ENCODE measurements at places on chromosomes 6 and 20. TPM values are rescaled to one million over a fixed set of nuclear protein-coding genes. Genes with fewer than 3 reads are reported as not detected.

Gene ZFP57
- total RNA-seq: 0.12 TPM

Gene RWDD1
- 35.1 TPM for total RNA-seq

Gene SLC24A3
- 19.9 TPM for total RNA-seq

Gene ACSS1
- 70.8 TPM for total RNA-seq

Gene HS3ST5
- 0.26 TPM for total RNA-seq

Gene RSPO3
- 3.4 TPM for total RNA-seq

Gene ZKSCAN8
- 16.5 TPM for total RNA-seq

Gene LY6G5B
- total RNA-seq: 8.1 TPM

Gene ADGRG6
- 13.9 TPM for total RNA-seq

- DNase-seq: no peak
Observed at GRCh38 chr20:53513168-53513488, 80.5 kb downstream of the ZNF217 start.

DNA sequence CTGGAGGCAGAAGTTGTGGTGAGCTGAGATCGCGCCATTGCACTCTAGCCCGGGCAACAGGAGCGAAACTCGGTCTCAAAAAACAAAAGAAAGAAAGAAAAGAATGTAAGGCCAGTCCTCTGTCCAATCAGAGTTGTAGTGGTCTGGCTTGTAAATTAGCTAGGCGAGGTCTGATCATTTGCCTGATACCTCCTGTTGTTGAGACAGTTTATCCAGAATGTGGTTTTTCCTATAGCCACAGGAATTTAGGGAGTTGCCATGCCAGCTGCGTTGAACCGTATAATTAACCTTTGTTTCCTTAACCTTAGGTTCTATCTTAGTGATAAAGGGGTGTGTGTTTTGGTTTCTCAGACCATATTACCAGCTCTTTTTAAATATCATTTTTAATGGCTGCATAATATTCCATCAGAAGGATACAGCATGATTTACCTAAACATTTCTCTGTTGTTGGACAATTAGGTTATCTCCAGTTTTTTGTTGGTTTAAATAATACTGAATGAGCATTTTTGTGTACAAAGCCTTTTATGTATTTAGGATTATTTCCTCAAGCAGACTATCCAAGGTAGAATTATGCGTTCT is 11.7 kb upstream of the PPARD start:
- no peak for DNase-seq

DNA sequence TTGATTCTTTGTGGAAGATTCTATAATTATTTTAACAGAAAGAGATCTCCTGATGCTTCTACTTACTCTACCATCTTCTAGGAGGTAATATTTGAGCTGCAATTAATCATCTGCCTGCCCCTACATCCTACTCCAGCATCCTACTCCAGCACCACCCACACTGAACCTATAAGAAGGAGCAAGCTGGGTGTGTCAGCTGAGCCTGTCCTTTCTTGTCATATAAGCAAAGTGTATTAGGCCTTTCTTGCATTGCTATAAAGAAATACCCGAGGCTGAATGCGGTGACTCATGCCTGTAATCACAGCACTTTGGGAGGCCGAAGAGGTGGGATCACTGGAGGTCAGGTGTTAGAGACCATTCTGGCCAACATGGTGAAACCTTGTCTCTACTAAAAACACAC is 84.2 kb upstream of the ARG1 start:
- DNase-seq: no peak

- no peak for DNase-seq
Observed at GRCh38 chr6:540490-540889, 116.4 kb downstream of the HUS1B start.

GRCh38 chr6:141744971-141745370 is 387.8 kb upstream of the GJE1 start:
- no peak for DNase-seq

GRCh38 chr6:116087437-116088027 is 13.1 kb upstream of the NT5DC1 start:
- DNase-seq: no peak

DNA sequence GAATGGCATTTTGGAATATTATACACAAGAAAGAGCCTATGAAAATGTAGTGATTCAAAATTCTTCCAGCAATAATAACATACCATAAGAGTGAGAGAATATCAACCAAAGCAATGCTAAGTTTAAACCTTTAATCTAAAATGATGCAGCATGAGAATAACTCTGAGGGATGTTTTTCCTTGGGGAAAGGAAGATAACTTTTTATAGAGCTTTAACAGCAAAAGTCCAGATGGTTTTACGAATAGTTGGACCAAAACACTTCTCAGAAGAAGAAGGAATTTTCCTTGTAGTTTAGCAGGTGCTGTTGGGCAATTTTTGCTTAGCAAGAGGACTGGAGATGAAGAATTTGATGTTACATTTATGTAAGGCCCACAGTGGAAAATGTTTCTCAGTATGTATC is 1503.2 kb downstream of the HACE1 start:
- DNase-seq: no peak

DNA sequence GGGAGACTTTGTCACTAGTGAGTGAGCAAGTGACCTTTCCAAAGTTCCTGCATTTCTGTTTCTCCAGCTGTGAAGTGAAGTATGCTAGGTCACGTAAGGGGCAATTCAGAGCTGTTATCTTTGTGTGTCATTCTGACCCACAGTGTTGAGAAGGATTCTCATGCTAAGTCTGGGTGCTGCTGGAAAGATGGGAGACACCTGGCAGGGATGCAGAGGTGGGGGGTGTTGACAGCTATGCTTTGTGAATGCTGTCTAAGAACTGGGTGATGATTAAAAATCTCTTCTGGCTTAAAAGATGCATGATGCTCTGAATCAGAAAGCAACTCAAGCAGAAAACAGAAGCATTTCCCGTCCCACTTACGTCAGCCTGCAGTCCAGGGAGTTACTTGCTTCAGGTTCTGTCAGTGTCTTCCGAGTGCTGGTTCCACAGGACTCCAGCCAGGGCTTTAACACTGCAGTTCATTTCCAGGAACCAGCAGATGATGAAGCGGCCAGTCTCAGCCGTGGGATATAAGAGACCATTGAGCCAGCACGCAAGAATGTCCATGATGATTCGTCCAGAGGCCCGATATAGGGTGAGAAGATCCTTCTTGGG is 30.9 kb upstream of the ASXL1 start:
- DNase-seq: no peak

- DNase-seq: no peak
Observed at GRCh38 chr6:137970368-137970767, 103.3 kb downstream of the TNFAIP3 start.

DNA sequence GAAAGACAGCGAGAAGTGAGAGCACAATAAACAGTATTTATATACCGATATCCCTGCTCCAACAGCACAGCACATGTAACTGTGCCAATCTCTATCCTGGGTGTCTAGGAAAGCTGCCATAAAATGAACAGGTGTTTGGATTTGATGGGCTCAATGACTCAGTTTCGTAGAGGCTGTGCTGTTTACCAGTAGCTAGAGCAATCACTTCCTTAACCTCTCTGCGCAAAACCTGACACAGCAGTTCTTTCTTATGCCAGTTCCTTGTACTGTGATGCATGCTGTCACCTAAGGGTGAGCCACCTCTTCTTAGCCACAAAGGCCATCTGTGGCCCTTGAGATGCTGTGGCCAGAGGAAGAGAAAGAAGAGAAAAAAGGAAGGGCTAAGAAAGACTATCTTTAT is 59.3 kb downstream of the SHPRH start:
- no peak for DNase-seq

DNA sequence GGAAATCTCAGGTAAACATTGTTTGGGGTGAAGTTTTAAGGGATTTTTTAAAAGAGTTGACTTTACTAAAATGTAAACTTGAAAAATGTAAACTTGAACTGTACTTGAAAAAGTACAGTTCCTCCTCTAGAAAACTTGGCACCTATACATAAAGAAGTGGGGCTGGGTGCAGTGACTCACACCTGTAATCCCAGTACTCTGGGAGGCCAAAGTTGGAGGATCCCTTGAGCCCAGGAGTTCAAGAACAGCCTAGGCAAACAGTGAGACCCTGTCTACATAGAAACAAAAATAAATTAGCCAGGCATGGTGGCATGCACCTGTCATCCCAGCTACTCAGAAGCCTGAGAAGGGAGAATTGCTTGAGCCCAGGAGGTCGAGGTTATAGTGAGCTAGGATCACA is 7.2 kb downstream of the BTBD9 start:
- no peak for DNase-seq

GRCh38 chr6:163328411-163328810 is 86.1 kb upstream of the QKI start:
- DNase-seq: no peak

DNA sequence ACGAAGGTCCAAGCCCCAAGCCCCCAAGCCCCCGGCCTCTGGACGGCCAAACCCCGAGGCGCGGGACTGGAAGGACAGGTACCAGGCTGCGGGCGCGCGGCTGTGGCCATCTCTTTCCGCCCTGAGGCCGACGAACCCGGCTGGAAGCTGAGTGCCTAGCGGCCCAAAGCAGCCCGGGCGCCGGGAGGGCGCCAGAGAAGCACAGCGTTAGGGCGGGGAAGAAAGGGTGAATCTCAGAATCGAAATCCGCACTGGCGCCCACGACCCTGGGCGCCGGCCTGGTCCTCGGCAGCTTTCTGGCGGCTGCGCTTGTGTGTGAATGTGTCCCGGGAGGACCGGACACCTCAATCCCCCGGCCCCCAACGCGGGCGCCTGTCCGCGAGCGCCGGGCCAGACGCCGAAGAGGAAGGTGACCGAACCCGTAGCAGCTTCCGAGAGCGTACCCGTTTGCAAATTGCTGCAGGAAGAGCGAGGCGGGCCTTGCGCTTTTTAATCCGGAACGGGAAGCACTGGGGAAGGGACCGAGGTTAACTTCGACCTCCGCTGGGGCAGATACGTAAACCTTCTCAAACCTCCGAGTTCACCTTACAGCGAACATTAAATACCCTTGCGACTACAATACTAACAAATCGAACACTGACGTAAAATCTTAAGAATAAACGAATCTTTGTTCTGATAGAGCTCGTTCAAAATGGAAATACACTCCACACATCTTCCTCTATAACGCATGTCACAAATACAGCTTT is 2.9 kb downstream of the NRN1 start:
- no peak for DNase-seq

DNA sequence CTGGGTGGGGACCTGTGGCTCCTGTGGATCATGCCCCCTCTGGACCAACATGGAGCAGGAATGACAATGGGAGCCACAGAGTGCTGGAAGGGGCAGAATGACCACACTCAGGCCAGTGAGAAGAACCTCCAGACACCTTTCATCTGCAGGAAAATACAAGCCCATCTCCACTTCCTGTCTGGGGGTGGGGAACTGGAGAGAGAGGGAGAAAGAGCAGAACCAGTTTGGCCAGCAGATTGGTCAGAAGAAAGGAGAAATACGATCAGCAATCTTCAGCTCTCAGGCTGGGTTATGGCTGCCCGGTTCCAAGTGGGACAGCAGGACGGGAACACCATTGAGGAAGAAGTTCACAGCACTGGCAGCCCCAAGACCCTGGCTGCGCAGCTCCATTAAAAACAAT is 37.0 kb downstream of the BMP7 start:
- DNase-seq: no peak

- DNase-seq: no peak
Observed at GRCh38 chr20:483815-484644, 21.7 kb upstream of the TBC1D20 start.

DNA sequence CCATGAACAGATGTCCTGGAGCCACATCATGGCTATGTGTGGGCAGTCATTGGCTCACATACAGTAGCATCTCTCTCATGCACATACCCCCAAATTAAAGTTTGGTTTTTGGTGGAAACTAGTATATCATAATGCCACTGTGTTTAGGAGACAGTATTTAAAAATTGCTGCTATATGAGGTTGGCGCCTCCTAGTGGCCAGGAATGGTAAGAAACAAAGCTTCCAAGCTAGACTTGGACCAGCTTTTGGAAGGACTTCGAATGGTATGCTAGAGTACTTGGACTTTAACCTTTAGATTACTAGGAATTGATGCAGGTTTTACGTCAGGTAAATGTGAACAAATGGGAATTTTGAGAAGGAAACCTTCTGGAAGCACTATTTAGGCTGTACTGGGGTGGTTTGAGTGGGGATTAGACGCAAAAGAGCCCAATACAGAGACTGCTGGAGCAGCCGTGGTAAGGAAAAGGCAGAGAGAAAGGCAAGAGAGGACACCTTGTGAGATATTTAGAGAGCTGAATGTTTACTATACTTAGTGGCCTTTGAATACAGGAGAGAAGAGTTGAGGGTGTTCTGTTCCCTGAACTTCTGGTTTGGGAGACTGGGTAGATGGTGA is 23.8 kb downstream of the PRSS35 start:
- peak; percentile 37 for DNase-seq

DNA sequence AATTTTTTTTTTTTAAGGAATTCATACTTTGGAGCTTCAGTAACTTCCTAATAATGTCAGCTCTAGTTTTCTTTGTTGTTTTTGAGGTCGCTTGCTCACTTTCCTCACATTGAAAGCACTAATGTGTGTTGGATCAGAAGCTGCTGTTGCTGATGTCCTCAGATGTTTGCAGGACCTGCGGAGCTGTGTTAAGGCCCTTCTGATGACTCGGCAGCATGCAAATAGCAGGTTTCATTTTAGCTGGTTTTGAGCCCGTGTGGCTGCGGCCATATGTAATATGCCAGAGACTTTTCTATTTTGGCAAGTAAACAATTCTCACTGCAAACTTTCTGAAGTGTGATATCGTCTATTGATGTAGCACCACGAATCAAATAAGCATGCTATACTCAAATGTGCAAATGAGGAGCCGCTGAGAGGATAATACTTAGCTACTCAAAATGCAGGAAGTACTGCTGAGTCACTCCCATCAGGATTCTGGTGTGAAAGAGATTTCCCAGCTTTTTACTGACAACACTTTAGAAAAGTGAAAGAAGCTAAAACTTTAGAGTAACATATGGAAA is 187.8 kb downstream of the SASH1 start:
- DNase-seq: no peak

DNA sequence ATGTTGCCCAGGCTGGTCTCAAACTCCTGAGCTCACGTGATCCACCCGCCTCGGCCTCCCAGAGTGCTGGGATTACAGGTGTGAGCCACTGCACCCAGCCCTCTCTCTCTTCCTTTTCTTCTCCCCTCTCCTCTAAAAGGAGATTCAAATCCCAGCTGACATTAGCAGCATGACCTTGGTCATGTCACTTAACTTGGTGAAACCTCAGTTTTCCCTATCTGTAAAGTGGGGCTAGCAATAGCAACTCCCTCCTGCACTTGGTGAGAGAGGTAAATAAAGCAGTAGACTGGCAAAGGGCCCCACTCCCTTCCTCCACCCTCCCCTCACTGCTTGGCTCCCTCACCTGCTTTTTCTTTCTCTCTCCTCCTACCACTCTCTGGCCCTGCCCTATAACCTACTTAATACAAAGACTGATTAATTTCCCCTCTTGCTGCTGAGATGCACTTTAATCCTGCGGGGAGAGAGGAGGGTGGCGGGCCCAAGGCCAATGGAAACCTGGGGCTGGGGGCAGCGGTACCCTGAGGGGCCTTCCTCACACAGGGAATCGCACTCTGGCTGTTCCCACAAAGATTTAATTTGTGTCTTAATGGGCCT is 54.2 kb upstream of the ZFAND3 start:
- DNase-seq: peak; percentile 16

GRCh38 chr20:10611357-10611756 is 62.4 kb downstream of the JAG1 start:
- DNase-seq: no peak

DNA sequence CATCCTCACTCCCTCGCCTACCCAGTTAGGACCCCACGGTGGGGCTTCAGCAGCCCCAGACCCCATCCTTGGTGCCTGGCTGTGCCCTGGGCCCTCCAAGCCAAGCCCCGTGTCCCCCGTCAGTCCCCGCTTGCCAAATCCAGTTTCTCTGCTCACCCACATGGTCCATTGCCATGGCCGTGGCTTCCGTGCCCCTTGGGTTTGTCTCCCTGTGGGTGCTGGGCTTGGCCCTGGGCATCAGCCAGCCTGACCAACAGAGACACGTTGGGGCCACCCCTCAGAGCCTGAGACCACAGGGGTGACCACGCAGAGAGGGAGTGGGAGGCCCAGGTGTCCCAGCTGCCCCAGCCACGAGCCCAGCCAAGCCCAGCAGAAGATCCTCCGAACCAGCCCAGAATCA is 7.7 kb downstream of the SS18L1 start:
- DNase-seq: no peak
